Mesothelial cell of epicardium (in vitro differentiated cells): ENCODE measurements at places on chromosomes 16 and 17. TPM values are rescaled to one million over a fixed set of nuclear protein-coding genes. Genes with fewer than 3 reads are reported as not detected.

CDRT15L2 gene
- not detected in 3 replicates for total RNA-seq

HOXB9 gene
- 33.8 to 35.4 TPM (median 34.4 TPM) in 3 replicates for total RNA-seq

KCNJ16 gene
- 0.18 to 0.33 TPM (median 0.29 TPM) in 3 replicates for total RNA-seq

CCL16 gene
- total RNA-seq, result not detected in 3 replicates

RAB40B gene
- 25.0 to 26.5 TPM (median 25.5 TPM) in 3 replicates for total RNA-seq

RANGRF gene
- 25.1 to 26.4 TPM (median 25.7 TPM) in 3 replicates for total RNA-seq

FNDC8 gene
- not detected in 3 replicates for total RNA-seq

FBXW10B gene
- 0.99 to 1.5 TPM (median 1.3 TPM) in 3 replicates for total RNA-seq

C16orf95 gene
- 4.5 to 6.2 TPM (median 4.6 TPM) in 3 replicates for total RNA-seq

RUNDC3A gene
- total RNA-seq, result 0.34 to 0.60 TPM (median 0.53 TPM) in 3 replicates

SBK1 gene
- 50.1 to 51.9 TPM (median 51.4 TPM) in 3 replicates for total RNA-seq

TMEM235 gene
- 1.5 to 1.8 TPM (median 1.5 TPM) in 3 replicates for total RNA-seq

GRCh38 chr16:11672206-11673090 lies 4.2 kb downstream of the SNN start:
- no peak overlapping the region for H3K4me3 ChIP-seq
- peaks cover 33% of the 10 kb centered on the region for H3K4me1 ChIP-seq
- H3K36me3 ChIP-seq, result peaks cover 3% of the 10 kb centered on the region
- H3K27ac ChIP-seq, result peak overlapping the region; percentile 68
- no peak for DNase-seq

DNA sequence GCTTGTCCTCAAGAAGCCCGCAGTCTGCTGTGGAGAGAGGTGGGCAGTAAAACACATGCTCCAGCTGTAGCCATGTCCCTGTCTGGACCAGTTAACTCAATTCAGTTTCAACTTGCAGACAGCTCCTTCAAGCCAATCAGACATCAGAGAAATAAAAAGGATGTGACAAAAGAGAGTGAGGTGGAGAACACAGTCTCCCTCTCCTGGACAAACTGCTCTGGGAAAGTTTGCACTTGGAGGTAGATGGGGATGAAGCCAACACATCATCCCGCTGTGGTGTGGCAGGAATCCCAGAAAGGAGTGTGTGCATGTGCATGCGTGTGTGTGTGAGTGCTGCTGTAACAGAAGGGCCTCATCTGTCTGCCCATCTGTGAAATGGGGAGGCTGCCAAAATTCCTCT lies 358.6 kb upstream of the ASIC2 start:
- no peak overlapping the region for H3K4me3 ChIP-seq
- no peaks in the 10 kb centered on the region for H3K4me1 ChIP-seq
- peaks cover 61% of the 10 kb centered on the region for H3K27me3 ChIP-seq
- H3K36me3 ChIP-seq, result no peaks in the 10 kb centered on the region
- H3K27ac ChIP-seq, result no peak overlapping the region

DNA sequence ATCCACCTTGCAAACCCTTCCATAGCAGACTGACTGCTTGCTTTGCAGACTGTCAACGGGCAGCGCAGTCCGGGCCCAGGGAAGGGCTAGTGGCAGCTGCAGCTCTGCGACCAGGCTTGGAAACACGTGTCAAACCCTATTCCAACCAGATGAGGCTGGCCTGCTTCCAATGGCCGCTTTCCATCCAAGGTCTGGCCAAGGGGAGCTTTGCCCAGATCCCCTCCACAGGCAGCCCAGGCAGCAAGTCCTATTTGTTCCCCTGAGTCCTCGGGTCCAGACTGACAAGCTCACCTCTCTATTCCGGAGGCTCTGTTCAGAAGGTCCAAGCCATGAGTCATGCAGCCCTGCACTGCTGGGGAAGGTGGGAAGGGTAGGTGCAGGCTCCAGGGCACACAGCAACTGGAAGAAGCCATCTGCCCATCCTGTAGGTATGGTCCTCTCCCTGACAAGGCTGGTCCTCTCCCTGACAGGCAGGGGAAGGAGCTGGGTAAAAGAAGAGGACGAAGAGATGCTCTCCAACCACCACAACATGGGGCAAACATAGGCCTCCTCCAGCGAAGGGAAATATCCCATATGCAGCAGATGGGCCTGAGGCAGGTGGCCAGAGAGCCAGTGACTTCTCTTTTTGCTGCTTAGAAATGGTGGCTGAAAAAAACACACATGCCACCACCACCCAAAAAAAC lies 22.6 kb upstream of the AXIN2 start:
- no peaks in the 10 kb centered on the region for H3K27me3 ChIP-seq
- H3K4me1 ChIP-seq, result peaks cover 25% of the 10 kb centered on the region
- no peak overlapping the region for H3K27ac ChIP-seq

DNA sequence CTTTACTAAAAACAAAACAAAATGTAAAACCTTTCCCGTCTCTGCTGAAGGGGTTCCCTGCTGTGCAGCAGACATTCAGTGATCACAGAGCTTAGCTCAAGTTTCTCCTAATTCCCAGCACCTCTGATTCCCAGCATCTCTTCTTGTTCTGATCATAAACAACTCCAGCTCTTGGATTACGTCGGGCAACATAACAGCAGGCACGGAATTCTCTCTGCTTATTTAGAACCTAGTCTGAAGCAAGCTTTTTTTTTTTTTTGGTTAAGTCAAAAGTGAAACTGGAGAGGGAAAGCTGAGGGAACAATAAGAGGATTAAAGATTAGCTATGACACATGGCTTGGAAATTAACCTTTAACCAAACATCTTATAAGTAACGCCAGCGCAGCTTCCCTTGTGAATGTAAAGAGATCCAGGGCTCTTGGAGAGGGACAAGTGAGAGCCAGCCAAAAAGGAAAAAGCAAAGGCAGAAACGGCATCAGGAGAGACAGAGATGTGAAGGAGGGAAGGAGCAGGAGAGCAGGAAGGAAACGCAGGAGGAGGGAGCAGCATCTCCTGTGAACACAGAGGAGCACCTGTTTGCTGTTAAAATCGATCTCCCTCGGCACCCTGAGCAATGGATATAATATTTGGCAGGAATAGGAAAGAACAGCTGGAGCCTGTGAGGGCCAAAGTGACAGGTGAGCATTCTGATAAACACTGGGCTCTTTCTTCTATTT lies at the start of gene BCO1:
Gene BCO1, plus strand, starts transcription at position 394 of the 716 bp plus-strand sequence. Its CDS starts 220 bp downstream, at position 614.
- peak within 1 kb of the TSS; percentile 88 for H3K27ac ChIP-seq
- H3K4me3 ChIP-seq, result peak within 1 kb of the TSS; percentile 9
- no peaks in the 10 kb centered on the region for H3K36me3 ChIP-seq

DNA sequence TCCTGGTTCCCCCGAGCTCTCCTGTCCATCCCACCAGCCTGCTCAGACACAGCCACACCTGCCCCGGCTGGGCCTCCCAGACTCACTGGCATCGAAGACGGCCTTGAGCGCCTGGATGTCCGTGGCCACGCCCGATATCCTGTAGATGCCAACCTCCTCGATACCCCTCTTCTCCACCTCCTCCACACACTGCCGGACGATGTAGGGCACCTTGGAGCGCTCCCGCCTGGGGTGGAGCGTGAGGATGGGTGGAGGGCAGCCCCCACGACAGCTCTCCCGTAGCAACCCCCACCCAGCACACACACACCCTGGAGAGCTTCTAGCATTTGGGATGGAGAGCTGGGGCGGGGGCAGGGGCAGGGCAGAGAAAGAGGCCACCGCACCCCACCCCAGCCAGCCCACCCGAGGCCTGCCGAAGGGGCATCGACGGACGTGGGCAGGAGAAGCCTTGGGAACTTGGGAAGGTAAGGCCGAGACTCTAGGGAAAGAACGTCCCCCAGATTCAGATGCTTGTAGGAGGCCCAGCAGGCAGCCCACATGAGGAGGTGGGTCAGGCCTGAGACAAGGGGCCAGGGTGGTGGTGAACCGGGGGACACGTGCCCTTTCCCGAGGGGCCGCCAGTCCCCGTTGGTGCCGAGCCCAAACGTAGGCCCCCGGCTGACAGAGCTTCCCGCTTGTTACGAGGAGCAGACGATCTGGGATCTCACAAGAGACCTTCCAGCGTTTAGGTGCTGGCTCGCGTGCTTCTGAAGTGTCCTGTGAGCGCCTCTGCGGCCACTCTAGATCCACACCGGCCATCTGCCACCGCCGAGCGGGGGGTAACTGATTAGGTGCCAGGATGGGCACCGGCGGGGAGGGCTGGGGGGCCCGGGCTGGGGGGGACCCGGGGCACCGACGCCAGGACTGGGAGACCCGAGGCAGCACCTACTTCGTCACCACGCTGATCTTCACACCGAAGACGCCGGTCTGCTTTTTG lies 15.1 kb downstream of the TIMM22 start:
- H3K27ac ChIP-seq, result no peak overlapping the region
- DNase-seq, result no peak
- H3K4me1 ChIP-seq, result no peaks in the 10 kb centered on the region
- H3K4me3 ChIP-seq, result no peak overlapping the region
- no peaks in the 10 kb centered on the region for H3K36me3 ChIP-seq
- no peaks in the 10 kb centered on the region for H3K27me3 ChIP-seq

DNA sequence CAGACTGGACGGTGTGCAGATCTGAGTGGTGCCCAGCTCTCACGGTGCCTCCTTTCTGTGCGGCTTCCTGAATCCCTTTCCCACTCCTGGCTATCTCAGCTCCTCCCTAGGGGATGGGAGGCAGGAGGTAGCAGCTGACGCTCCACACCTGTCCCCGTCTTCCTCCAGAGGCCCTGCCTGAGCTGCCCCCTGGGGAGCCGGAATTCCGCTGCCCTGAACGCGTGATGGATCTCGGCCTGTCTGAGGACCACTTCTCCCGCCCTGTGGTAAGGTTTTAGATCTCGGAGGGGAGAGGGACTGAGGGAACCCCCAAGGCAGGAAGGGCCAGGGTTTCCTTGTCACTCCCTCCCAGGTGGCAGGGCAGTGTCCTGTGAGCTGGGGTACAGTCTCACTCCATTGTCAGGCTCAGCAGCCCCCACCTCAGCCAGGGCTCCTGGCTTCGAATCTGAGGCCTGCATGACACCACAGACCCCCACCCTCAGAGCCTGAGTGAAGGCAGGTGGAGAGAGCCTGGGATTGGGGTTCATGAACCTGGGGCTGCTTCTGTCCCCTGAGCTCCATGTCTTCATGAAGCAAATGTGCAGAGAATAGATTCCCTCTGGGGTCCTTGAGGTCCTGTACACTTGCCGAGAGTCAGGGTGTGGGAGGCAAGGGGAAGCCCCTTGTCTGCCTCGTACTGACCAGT lies 6.6 kb downstream of the DEF8 start:
- no peak for DNase-seq
- no peaks in the 10 kb centered on the region for H3K27me3 ChIP-seq
- H3K27ac ChIP-seq, result no peak overlapping the region
- peaks cover 1% of the 10 kb centered on the region for H3K4me1 ChIP-seq
- H3K36me3 ChIP-seq, result peaks cover 22% of the 10 kb centered on the region
- H3K4me3 ChIP-seq, result no peak overlapping the region

- no peak overlapping the region for H3K4me3 ChIP-seq
- no peaks in the 10 kb centered on the region for H3K27me3 ChIP-seq
- no peaks in the 10 kb centered on the region for H3K4me1 ChIP-seq
- DNase-seq, result no peak
- peaks cover 27% of the 10 kb centered on the region for H3K36me3 ChIP-seq
Measured at GRCh38 chr17:21140911-21141310, 14.1 kb downstream of the DHRS7B start.

GRCh38 chr16:14286368-14287230 lies 215.5 kb downstream of the MRTFB start:
- H3K27ac ChIP-seq, result no peak overlapping the region
- DNase-seq, result no peak
- peaks cover 2% of the 10 kb centered on the region for H3K36me3 ChIP-seq

DNA sequence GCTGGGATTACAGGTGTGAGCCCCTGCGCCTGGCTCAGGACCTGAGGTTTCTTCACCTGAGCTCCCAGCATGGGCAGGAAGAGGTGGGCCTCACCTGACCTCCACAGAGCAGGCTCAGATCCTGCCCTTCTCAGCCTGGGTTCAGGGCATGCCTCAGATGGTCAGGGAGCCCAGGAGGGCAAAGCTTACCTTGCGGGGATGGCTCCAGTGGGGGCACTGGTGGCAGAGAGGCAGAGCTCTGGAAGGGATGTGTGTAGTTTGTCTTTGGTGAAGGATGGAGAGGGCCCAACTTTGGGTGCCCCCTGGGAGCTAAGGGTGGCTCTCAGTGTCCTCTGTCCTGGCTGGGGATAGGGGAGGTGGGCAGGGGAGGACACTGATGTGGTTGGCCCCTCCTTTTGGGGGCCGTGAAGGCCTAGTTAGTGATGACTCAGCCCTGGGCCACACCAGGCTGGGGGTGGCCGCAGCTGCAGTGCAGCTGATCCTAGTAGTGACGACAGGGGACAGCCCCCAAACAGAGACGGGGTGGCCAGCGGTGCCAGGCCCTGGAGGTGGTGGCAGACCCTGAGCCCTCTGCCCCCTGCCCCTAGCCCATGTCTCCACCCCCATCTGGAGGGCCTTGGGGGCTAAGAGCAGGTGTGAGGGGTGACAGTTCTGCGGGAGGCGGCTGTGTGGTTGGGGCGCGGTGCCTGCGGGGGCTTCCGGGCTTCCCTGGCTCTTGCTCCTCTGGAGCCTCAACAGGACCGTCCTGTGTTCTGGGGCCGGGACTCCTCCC lies 5.8 kb downstream of the NHERF2 start:
- no peak overlapping the region for H3K4me3 ChIP-seq
- H3K4me1 ChIP-seq, result peaks cover 38% of the 10 kb centered on the region
- H3K27ac ChIP-seq, result peak overlapping the region; percentile 66
- DNase-seq, result no peak
- H3K36me3 ChIP-seq, result peaks cover 2% of the 10 kb centered on the region

DNA sequence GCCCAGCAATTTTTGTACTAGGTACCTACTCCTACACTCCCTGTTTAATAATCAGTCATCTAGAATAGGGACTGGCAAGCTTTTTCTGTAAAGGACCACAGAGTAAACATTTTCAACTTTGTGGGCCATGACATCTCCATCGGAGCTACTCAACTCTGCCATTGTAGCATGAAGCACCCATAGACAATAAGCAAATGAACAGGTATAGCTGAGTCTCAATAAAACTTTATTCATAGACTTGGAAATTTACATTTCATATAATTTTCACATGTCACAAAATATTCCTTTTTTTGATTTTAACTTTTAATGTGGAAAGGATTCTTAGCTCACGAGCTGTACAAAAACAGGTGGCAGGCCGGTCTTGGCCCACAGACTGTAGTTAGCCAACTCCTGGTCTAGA lies 345.8 kb downstream of the SOX9 start:
- peak overlapping the region; percentile 72 for H3K27ac ChIP-seq
- no peak for DNase-seq
- H3K27me3 ChIP-seq, result no peaks in the 10 kb centered on the region
- H3K4me3 ChIP-seq, result no peak overlapping the region
- H3K36me3 ChIP-seq, result no peaks in the 10 kb centered on the region

DNA sequence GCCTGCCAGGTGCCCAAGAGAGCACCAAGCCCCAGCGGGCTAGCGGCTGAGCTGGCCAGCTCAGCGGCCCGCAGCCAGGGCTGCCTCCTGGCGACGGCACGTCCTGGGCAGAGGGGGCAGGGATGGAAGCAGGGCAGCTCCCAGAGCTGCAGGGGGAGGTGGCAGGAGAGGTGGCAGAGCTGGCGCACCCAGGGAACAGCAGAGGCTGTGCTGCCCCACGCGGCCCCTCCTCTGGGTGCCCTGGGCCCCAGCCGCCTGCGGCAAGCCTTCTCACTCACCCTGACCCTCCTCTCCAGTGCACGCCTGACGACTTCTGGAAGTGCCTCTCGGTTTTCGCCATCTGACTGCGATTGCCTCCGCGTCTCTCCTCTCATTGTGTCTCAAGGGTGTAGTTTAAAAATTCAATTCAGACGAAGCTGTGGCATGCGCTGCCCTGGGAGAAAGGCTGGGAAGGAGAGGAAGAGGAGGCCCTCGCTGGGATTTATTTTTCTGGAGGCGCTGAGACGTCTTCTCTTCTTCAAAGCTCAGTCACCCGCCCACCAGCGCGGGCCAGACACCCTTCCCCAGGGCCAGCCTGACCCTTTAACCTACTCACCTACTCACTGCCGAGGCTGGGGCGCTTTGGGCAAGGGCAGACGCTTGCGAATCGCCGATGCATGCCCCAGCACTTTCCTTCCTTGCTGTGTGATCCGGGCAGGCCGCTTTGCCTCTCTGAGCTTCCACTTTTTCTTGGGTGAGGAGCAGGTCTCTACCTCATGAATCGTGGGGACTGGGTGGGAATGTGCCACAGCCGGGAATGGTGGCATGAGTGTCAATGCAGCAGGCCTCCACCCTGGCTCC lies 24.9 kb downstream of the GSE1 start:
- H3K36me3 ChIP-seq, result no peaks in the 10 kb centered on the region
- H3K4me1 ChIP-seq, result peaks cover 2% of the 10 kb centered on the region
- DNase-seq, result no peak
- no peaks in the 10 kb centered on the region for H3K27me3 ChIP-seq
- no peak overlapping the region for H3K27ac ChIP-seq
